ENCODE measurements at places on chromosomes 11 and 22.

GRCh38 chr11:108947654-108948570 lies 283.0 kb downstream of the DDX10 start:
- H3K27ac ChIP-seq: no peak overlapping the region
- DNase-seq: no peak
- H3K4me1 ChIP-seq: no peaks in the 10 kb centered on the region
- H3K27me3 ChIP-seq: no peaks in the 10 kb centered on the region
- H3K4me3 ChIP-seq: no peak overlapping the region

- H3K36me3 ChIP-seq: peaks cover 24% of the 10 kb centered on the region
- peak; percentile 22 for DNase-seq
- H3K27ac ChIP-seq: no peak overlapping the region
- no peaks in the 10 kb centered on the region for H3K27me3 ChIP-seq
Measured at GRCh38 chr11:57527056-57527631, 3.4 kb downstream of the TIMM10 start.

DNA sequence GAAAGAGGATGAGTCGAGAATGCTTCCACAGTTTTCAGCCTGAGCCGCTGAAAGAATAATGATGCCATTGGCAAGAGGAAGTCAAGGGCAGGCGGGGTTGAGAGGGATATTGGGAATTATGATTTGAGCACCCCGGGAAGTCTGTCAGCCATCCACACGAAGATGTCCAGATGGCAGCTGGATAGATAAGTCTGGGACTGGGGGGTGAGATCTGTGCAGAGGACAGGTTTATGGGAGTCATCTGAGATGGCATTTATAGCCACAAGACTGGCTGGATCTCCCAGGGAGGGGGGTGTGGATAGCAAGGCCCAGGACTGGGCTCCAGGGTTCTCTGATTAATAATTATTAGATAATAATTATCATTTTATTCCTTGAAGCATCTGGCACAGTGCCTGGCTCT lies 5.1 kb upstream of the STIP1 start:
- no peak overlapping the region for H3K27ac ChIP-seq
- H3K4me1 ChIP-seq: peaks cover 35% of the 10 kb centered on the region
- H3K4me3 ChIP-seq: no peak overlapping the region
- DNase-seq: no peak

- no peak for DNase-seq
- H3K4me3 ChIP-seq: no peak overlapping the region
- H3K4me1 ChIP-seq: no peaks in the 10 kb centered on the region
- H3K36me3 ChIP-seq: no peaks in the 10 kb centered on the region
Measured at GRCh38 chr22:48753381-48753730, 1074.3 kb downstream of the BRD1 start.

DNA sequence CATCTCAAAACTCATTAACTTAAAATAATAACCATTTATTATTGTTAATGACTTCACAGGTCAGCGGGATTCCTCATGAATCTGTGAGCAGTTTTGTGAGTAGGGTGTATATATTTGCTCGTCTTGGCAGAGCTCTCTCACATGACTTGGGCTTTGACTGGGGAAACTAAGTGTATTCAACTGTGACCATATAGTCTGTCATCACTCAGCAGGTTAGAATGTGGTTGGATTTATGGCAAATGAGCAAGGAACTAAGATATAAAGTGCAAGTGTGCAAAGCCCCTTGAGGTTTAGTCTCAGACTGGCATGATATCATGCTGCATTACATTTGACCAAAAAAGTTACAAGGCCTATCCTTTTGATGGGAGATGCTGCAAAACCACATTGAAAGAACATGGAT lies 254.8 kb downstream of the CNTN5 start:
- no peaks in the 10 kb centered on the region for H3K36me3 ChIP-seq
- H3K4me1 ChIP-seq: no peaks in the 10 kb centered on the region

DNA sequence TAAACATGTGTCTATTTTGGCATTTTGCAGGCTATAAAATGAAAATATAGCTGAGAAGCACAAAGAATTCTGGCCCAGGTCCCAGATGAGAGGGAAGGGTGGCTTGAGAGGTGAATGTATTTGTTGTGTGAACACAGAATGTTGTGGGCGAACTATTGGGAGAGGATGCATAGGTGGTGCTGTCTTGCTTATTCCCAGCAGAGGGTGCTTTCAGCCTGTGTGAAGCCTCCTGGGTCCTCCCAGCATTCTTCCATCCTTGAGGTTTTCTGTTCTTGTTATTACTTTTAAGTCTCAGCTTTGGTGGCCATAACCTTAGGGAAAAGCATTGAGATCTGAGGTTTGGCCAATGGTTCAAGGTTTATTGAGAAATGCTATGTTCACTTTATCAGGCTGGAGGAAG lies 108.7 kb upstream of the SNX19 start:
- no peaks in the 10 kb centered on the region for H3K4me1 ChIP-seq
- DNase-seq: no peak
- no peak overlapping the region for H3K4me3 ChIP-seq
- no peaks in the 10 kb centered on the region for H3K36me3 ChIP-seq
- no peak overlapping the region for H3K27ac ChIP-seq

- peak overlapping the region; percentile 51 for H3K4me3 ChIP-seq
- H3K27me3 ChIP-seq: peaks cover 5% of the 10 kb centered on the region
- DNase-seq: peak; percentile 58
- peaks cover 93% of the 10 kb centered on the region for H3K4me1 ChIP-seq
Measured at GRCh38 chr22:48098243-48098920, 1335.9 kb downstream of the TBC1D22A start.

DNA sequence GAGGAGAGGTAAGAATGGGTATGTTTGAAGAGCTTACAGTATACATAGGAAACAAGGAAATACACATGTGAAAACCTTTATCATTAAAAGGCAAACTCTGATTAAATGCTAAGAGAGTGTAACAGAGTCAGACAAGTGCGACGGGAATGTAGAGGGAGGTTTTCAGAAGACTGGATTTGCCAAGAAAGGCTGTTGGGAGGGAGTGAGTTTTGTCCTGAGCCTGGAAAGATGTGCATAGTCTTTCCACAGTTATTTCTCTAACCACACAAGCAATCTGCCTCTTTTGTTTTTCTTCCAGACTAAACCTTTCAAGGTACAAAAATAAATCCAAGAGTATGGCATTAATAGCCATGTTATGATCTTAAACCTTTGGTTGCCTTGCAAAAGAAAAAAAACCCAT lies 170.9 kb downstream of the KIRREL3 start:
- H3K36me3 ChIP-seq: no peaks in the 10 kb centered on the region
- no peak for DNase-seq
- H3K4me1 ChIP-seq: no peaks in the 10 kb centered on the region
- no peak overlapping the region for H3K27ac ChIP-seq

- no peaks in the 10 kb centered on the region for H3K36me3 ChIP-seq
- no peak for DNase-seq
- H3K27me3 ChIP-seq: no peaks in the 10 kb centered on the region
- no peaks in the 10 kb centered on the region for H3K4me1 ChIP-seq
Measured at GRCh38 chr11:37718431-37718999, 1120.5 kb upstream of the RAG2 start.

Measured in stimulated activated naive B cell treated with anti-CD40 and anti-IgM and Interleukin-4, amounts not matched to agents 10 μg/mL and 1 μg/mL and 100 μg/mL, for 72 hours (primary cell).